ENCODE measurements at places on chromosomes 2 and 18.

- no peak for DNase-seq
Observed at GRCh38 chr2:70685771-70686171, 82.2 kb downstream of the ADD2 start.

GRCh38 chr2:53028225-53028624 is 739.4 kb upstream of the CHAC2 start:
- no peak for DNase-seq

DNA sequence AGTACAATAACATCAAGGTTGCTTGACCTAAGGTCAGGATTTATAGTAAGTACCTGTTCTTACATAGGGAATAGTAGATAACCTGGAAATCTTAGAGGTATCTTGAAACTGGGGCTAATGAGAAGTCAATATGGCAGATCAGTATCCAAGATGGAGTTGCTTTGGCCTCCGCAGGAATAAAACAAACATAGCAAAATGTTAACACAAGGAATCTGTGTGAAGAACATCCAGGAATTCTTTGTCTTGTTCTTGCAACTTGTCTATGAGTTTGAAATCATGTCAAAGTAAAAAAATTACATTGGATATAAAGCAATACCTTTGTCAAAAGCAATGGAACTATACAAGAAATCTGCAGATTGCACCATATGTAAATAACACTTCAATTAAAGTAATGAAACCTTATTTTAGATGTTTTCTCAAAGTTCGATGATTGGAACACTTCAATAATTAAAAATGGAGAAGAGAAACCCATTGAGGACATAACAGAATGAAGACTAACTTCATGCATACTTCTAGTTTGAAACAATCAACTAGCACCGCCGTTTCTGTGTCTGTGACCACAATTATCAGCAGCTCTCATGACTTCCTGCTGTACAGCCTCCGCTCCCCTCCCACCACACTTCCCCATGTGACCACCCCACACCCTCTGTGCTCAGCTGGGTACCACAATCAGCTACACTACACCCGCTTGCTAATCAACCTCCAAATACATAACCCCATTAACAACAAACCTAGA is 27.6 kb downstream of the C2orf76 start:
- DNase-seq: no peak

DNA sequence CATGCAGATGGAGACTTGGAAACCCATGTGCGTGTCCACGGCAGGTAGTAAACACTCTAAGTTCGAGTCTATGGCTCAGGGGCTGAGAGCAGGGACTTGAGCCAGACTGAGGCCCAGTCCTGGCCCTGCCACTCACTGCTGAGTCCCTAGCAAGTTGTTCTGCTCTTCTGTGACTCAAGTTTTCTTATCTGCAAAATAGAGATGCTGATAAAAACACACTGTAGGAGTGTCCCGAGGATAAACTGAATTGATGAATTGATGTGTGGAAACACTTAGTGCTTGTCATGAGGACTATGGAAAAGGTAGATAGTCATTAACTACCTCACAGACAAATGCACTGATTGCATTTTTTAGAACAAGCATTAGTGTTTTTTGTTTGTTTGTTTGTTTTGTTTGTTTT is 73.2 kb downstream of the BOLA3 start:
- DNase-seq: no peak

GRCh38 chr2:54942373-54942772 is 107.9 kb downstream of the RTN4 start:
- DNase-seq: no peak

GRCh38 chr2:35463805-35464596 is 891.6 kb upstream of the CRIM1 start:
- no peak for DNase-seq

GRCh38 chr2:45342-46130 is 769 bp downstream of the FAM110C start:
- DNase-seq: no peak

GRCh38 chr2:38619458-38620164 is 16.9 kb upstream of the HNRNPLL start:
- DNase-seq: no peak

GRCh38 chr2:239769554-239770245 is 255.4 kb downstream of the NDUFA10 start:
- DNase-seq: no peak

DNA sequence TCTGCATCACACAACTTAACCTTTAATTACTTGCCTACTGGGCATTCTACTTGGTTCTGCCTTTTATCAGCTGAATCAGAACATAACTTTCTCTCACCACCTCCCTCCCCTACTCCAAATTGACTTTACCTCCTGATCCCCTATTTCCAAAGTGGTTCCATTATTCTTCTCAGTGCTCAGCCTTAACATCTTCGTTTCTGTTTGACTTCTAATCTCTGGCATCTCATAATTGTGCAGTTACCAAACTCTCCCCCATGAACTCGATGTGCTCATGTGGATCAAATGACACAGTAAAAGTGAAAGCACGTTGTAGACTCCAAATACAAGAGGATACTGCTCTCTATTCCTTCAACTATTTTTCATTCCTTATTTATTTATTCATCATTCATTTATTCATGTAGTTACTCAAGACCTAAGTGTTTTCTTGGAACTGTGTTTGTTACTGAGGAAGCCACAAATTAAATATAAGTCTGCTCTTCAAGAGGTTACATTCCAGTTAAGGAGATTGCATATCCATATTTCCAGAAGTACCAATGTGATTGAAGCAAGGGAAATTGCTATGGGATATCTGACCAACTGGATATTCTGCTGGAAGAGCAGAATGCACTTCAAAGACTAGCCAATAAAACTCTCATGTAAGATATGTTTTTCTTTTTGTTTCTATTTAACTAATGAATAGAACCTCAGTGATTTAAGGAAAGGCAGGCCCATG is 158.8 kb downstream of the TMEFF2 start:
- no peak for DNase-seq

DNA sequence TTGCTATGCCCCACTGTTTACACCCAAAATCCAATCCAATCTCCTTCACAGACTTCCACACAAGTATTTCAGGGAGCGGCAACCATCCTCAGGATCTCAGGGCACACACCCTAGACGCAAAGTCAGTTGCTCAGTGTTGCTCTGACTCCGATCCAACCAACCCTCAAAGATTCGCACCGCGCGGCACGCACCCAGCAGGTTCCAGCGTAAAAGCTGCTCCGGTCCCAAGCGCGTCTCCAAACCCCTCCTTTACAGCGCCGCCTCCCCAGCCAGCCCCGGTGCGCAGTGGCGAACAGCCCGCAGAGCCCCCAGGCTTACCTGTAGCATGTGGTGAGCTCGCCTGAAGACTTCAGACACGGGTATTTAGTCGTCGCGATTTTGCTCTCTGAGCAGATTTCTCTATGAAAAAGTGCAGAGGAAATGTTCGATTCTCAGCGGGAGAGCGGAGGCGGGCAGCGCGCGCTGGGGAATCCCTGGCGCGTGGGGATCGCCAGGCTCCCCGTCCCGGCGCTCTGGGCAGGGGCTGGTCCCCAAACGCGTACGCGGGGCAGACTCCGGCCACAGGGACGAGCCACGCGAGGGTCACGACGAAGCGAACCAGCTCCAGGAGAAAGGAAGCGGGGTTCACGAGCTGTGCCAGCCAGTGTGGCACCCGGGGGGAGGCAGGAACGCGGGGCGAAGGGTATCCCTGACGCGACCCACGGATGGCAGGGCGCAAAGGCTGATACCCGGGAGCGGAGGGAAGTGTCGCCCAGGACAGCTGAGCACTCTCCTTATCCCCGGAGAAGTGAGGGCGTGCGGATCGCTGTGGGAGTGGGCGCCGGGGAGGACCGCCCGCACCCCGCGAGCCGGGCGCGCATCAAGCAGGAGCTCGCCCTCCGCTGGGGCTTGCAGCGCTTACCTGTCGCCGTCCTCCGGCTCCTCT is 650 bp downstream of the CCBE1 start:
- DNase-seq: no peak

DNA sequence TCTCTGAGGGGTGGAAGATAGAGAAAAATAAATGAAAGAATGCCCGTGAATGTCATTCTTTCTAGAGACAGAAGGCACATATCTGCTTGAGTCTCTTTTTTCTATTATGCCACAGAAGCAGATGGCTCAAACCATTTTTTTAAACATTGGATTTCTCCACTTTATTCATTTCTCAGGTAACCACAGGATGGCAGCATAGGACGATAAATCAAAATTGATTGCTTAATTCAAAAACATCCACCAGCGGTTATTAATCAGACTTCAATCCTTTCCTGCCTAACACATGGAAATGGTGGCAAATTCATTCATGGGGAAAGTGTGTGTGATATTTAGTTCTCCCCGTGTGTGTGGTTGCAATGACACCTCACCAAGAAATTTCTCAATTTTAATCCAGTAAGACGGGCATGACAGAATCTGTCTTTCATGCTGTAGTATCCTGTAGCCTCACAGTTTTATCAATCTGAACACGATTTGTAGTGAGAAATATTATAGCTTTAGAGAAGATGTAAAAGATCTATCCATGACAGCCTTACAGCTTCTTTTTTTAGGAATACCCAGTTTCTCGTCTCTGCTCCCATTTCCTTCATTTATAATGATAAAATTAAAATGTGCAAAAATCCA is 72.2 kb downstream of the DSC3 start:
- DNase-seq: no peak

DNA sequence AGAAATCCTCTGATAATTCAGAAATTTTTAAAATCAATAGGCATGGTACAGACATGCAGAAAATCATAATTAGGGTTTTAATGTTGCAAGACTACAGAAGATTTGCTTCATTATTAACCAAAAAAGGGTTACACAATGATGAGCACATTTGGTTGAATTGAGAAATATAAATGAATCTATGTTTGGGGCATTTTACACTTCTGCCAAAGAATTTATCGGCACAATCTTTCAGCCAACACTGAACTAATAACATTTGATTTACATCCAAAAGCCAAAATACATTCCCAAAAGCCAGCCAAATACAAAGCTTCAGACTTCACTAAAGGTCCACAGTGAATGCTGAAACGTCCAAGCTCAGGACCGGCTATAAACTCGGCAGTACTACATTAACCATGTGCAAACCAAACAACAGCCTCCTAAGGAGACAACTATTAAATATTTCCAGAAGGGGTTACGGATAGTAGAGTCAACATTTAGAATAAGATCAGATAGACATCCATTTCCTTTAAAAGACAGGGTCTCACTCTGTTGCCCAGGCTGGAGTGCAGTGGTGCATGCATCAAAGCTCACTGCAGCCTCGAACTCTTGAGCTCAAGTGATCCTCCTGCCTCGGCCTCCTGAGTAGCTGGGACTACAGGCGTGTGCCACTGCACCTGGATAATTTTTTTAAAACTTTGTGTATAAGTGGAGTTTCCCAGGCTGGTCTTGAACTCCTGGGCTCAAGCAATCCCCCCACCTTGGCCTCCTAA is 29.4 kb downstream of the SPRED2 start:
- DNase-seq: no peak

DNA sequence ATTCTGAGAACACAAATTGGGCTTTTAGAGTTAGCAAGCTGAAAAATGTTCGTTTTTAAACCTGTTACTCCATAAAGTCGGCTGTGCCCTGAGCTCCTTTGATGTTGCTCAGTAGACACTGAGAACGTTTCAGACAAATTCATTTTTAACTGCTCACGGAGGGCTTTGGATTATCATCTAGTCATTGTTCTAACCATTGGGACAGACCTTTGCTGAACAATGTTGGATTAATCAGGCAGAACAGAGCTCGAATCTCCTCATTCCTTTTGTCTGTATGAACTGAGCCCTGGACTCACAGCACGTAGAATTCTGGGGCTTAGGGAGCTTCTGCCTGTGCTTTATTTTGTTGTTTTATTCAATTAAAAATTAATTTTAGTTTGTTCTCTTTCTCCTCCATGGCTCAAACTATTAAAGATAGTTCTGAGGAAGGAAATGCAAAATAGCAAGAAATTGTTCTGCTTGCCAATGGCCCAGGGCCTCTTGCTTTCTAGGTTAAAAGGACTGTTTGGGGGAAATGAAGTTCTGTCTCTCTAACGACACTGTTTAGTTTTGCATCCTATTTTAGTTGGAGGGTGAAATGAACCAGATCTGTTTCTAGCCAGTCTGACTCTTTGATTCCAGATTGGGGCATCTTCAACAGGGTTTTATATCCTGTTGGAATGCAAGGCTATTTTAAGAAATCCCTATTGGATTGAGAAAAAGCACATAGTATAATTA is 114.7 kb upstream of the CXCR4 start:
- no peak for DNase-seq

- DNase-seq: no peak
Observed at GRCh38 chr2:100902817-100903405, 83.0 kb downstream of the NPAS2 start.

DNA sequence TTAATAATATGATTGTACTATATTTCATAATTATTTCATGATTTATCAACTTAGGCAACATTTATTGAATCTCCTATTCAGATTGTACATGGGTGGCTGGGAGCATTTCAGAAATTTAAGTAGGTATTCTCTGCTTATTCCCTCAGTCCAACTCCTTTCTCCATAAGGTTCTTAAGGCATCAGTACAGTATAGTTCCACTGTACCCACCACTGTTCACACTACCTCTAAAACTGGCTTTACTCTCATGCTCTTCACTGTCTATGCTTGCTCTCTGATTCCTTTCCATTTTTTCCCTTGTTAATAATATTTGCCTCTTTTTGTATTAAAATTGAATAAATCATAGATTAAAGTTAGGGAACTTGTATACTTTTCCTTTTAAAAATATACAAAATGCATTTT is 89.8 kb downstream of the EHBP1 start:
- DNase-seq: no peak

DNA sequence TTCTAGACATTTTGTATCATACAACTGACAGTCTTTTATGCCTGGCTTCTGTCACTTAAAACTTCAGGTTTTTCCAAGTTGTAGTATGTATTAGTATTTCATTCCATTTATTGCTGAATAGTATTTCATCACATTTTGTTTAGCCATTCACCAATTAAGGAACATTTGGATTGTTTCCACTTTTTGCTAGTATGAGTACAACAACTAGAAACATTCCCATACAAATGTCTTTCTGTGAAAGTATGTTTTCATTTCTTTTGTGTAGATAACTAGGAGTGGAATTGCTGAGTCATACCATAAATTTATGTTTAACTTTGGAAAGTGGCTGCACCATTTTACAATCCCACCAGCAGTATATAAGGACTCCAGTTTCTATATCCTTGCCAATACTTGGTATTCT is 135.9 kb downstream of the ATAD2B start:
- DNase-seq: no peak

- no peak for DNase-seq
Observed at GRCh38 chr2:199384043-199384442, 73.7 kb downstream of the SATB2 start.

DNA sequence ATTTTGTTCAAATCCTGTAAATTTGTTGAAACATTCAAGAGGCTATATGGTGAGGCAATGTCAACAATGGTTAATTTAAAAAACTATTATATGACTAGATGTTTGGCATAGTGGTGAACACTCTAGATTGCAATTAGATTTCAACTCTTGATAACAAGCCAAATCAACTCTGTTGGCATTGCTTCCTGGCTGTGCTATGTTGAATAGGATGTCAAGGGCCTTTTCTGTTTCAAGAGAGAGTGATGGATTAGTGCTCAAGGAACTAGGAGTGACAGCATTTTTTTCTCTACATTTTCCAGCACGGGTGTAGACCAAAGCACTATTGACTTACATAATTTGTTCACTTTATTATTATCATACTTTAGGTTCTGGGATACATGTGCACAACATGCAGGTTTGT is 172.4 kb upstream of the KCNH7 start:
- DNase-seq: no peak

GRCh38 chr2:83234246-83234645 is 1224.8 kb downstream of the SUCLG1 start:
- DNase-seq: no peak
